Activated T-cell treated with anti-CD3 and anti-CD28 coated beads for 4 hours (primary cell): ENCODE measurements at places on chromosomes 16 and 17.

DNA sequence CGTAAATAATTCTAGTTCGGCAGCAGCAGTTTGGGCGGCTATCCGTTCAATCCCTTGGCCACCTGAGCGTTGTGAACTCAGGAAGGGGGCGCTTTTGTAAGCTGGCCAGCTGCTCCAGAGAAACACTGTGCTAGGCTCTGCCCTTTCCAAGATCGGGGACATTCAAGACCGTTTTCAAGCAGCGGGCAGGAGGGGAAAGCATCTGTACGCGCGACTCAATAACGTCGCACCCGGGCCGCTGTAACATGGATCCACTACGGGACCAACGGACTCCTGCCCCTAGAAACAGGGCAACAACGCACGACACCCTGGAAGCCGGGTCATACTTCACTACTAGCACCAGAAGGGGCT lies 463 bp downstream of the TOP2A start:
- DNase-seq, result no peak

DNA sequence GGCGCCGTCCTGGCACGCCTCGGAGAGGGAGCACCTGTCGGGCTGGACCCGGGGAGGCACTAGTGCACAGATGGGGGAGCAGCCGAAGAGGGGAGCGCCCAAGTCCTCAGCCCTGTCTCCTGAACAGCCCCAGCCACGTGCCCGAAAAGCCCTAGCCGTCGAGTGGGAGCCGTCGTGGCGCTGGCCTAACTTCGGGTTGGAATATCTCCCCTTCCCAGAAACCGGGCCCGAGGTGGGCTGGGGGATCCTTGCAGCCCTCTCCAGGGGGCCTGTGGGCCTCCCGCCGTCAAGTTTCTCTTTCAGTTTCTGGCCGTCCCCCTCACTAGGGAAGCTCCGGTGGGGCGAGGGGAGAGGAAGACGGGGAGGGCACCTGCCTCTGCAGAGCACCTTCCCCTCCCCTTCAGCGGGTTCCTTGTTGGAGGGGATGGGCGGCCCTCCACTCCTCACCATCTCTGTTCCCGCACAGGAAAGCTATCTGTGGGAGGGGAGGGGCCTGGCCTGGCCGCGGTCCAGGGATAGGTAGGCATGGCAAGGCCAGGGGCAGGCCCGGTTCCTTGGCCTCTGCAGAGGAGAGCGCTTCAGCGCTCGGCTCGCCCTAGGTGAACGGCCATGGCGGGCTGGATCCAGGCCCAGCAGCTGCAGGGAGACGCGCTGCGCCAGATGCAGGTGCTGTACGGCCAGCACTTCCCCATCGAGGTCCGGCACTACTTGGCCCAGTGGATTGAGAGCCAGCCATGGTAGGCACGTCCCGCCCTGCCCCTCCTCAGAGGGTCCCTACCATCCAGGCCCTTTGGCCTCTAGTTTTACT lies 709 bp downstream of the STAT5A start:
- peak; percentile 54 for DNase-seq

DNA sequence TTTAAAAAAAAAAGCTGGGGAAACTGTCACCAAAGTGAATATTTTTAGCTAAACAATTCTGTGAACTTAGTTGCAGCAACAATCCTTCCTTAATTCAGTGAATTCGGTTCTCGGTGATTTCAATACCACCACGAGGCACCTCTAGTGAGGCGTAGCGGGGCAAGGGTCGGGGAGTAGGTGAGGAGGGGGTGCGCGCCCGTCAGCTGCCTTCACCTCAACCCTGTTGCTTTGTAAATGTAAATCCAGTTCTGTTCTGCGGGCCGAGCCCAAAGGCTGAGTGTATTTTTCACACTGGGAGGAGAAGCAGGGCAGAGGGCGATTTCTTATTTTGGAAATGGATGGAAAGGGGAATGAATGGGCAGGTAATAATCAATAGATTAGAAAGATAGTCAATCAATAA lies 17.4 kb downstream of the SALL1 start:
- DNase-seq, result no peak

GRCh38 chr17:63178530-63178929 lies 212.5 kb downstream of the TANC2 start:
- no peak for DNase-seq

DNA sequence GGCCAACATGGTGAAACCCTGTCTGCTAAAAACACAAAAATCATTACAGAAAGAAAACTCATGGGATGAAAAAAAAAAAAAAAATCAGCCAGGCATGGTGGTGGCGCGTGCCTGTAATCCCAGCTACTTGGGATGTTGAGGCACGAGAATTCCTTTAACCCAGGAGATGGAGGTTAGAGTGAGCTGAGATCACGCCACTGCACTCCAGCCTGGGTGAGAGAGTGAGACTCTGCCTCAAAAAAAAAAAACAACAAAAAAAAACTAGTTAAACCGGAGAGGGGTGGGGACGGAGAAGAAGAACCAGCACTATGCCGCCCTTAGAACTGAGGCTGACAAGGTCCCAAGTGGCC lies 7.4 kb upstream of the NOTUM start:
- no peak for DNase-seq

- no peak for DNase-seq
Observed at GRCh38 chr17:60327901-60328273, 64.0 kb downstream of the USP32 start.

- no peak for DNase-seq
Observed at GRCh38 chr16:17318238-17318637, 152.5 kb downstream of the XYLT1 start.

- no peak for DNase-seq
Observed at GRCh38 chr16:1338119-1338730, 4.8 kb downstream of the BAIAP3 start.
